ENCODE measurements at places on chromosomes 5 and 9. TPM values are rescaled to one million over a fixed set of nuclear protein-coding genes. Genes with fewer than 3 reads are reported as not detected.

DNA sequence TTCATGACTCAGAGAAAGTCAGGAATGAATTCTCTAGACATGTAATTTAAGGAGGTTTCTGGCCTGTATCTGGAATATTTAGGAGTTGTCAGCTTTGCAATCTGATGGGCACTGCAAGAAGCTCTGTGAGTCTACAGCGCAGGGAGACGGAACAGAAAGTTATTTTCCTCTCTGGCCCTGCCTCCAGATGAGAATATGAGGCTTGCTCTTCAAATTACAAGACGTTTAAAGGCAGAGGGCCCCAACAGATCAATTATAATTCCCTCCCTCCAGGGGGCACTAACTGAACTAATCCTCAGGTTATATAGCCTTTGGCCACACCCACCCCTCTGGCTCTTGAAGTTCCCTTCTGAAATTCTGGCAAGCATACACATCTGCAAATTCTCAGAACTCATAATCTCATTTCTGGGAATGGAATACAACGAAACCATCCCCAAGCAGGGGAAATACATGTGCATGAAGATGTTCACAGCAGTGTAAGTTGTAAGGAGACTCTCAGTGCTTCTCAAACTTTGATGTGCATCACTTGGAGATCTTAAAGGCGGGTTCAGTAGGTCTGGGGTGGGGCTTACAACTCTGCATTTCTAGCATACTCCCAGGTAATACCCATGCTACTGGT, 307.6 kb downstream of the CWC27 start:
- H3K4me3 ChIP-seq, result no peak overlapping the region
- H3K27ac ChIP-seq, result peak overlapping the region; percentile 21
- H3K4me1 ChIP-seq, result no peaks in the 10 kb centered on the region
- DNase-seq, result peak; percentile 17

GRCh38 chr5:120473332-120473731, 9.2 kb downstream of the PRR16 start:
- no peaks in the 10 kb centered on the region for H3K36me3 ChIP-seq
- no peaks in the 10 kb centered on the region for H3K4me1 ChIP-seq
- no peaks in the 10 kb centered on the region for H3K27me3 ChIP-seq
- H3K4me3 ChIP-seq, result no peak overlapping the region

- no peaks in the 10 kb centered on the region for H3K36me3 ChIP-seq
- peak overlapping the region; percentile 58 for H3K27ac ChIP-seq
- peak overlapping the region; percentile 52 for H3K4me3 ChIP-seq
These were observed 2.1 kb downstream of the CA9 start for GRCh38 chr9:35675732-35676392.

GRCh38 chr5:62773460-62773859, 194.8 kb downstream of the LRRC70 start:
- no peaks in the 10 kb centered on the region for H3K4me1 ChIP-seq
- no peak for DNase-seq
- H3K4me3 ChIP-seq, result no peak overlapping the region

GRCh38 chr5:14256026-14256690, 113.0 kb downstream of the TRIO start:
- H3K36me3 ChIP-seq, result no peaks in the 10 kb centered on the region
- H3K4me3 ChIP-seq, result no peak overlapping the region
- no peak for DNase-seq
- H3K27me3 ChIP-seq, result no peaks in the 10 kb centered on the region

DNA sequence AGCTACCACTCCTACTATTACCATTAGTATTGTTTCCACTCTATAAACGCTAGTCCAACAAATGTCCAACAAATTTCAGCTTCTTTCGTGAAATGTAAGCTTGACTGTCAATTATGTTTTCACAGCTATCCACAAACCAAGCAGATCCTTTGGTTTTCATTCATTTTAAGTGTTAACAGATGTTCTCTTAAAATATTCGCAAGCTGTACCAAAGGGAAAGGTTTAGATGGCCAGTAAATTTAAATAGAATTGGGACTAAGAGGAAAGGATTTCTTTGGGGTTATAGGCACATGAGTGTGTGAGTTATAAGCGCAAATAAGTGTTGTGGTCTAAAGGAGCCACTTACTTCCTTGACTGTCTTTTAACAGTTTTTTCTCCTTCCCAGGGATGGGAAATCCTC, 136.8 kb upstream of the ADRA1B start:
- no peak overlapping the region for H3K4me3 ChIP-seq
- no peak for DNase-seq
- no peak overlapping the region for H3K27ac ChIP-seq
- H3K27me3 ChIP-seq, result peaks cover 5% of the 10 kb centered on the region

- no peak for DNase-seq
- H3K4me1 ChIP-seq, result no peaks in the 10 kb centered on the region
- H3K4me3 ChIP-seq, result no peak overlapping the region
- no peaks in the 10 kb centered on the region for H3K27me3 ChIP-seq
- H3K27ac ChIP-seq, result no peak overlapping the region
These were observed 249.0 kb upstream of the CHD1 start for GRCh38 chr5:99177796-99178195.

PLAA gene
- 27.9 TPM for total RNA-seq

C5orf58 gene
- total RNA-seq, result 0.79 TPM

FST gene
- 25.7 TPM for total RNA-seq

All from transverse colon (tissue), 4 donors.